ENCODE measurements at places on chromosomes 16 and 17.

DNA sequence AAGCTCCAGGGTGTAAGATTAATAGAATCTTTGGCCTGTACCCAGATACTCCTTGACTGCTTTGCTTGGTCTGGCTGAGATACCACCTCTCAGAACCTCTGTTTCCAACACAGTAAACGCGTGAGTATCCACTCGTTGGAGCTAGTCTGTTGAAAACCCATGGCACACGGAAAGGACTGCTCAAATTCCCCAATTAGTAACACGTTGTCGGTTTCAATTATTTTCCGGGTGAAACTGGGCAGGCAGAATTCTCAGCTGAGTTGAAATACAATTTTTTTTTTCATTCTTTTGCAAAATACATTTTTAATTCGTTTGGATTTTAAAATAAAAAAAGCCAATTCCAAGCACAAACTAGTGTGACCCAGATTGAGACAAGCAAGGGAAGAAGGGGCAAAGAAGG, 120.5 kb downstream of the MAF start:
- no peak for DNase-seq

DNA sequence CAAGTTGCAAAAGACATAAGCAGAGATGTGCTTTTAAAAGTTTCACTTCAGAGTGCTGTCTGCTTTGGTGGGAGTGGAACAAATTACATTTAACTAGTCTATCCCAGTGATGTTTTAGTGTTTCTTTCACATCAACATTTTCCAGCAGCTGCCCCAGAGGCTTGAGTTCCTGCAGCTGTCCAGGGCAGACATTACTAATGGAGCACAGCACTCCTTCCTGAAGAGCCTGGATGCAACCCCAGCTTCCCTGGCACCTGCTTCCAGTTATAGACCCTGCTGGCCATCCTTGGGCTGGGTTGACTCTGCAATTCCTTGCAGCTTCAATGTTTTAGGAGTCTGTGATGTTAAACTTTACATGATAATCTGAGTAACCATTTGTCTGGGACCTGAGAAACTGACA, 61.4 kb upstream of the PIRT start:
- no peak for DNase-seq

GRCh38 chr17:34820248-34820801, 140.9 kb downstream of the CCT6B start:
- DNase-seq = no peak

DNA sequence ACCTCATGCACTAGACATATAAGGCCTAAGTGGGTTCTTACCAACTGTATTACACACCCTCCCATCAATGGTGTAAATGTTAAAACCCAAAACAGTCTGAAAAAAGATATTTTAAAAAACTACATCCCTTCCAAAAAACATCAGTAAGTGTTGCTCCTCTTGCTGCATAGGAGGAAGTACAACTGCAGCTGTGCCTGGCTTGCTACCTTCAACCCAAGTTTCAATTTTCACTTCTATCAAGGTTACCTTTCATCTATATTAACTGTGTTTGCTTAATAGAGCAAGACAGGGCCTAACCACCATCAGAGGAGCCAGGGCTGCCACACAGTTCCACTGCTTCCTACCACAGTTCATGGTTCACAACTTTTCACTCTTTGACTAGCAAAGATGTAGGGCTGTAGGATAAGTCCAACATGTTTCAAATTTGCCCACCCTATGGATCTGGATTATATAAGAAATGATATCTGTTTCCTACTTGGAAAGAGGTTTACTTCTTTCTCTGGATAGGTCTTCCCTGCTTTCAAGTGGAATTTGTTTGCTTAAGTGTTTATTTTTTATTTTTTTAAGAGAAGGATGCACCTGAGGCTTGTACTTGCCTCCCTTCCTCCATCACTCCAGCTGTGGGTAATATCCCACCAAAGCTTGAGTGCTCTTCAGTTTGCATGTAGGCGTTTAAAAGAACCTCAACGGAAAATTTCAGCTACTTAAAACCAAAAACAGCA, 56.7 kb downstream of the GRB7 start:
- no peak for DNase-seq

- DNase-seq = no peak
Observed at GRCh38 chr17:63293323-63294075, 152.6 kb downstream of the CYB561 start.

- DNase-seq = no peak
Observed at GRCh38 chr16:70611785-70612303, 34.5 kb upstream of the IL34 start.

DNA sequence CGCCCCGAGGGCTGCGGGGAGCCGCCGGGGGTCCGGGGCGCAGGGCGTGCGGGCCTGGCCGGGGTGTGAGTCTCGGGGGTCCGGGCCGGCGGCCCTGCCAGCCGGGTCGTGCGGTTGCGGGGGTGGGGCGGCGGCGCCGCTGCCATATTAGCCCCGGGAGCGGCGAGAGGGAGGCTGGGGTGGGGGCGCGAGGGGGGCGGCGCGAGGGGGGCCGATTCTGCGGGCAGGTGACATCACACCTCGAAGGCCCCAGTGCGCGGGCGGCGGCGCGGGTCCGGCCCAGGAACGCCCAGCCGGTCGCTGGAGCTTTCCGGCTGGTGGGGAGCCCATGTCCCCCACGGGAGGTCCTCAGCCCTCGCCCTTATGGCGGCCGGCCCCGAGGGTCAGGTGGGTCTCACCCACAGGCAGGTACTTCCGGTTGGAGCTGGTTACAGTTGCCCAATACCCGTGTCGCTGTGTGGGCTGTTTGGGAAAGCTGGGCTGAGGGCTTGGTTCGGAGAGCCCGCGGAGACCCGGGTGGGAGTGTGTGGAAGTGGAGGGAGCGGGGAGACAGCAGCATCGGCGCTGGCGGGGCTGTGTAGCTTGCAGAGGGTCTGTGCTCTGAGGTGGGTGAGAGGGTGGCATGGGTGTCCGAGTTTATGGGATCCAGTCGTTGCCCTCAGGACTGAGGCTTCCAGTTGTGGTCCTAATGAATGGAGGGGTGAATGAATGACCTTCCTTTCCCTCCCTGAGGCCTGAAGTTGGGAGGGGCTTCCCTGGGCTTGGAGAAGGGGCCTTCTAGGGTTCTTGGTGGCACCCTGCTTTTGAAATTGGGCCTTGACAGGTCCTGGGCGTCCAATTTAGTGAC, 804 bp downstream of the ATP6V0C start:
- DNase-seq = peak; percentile 30

- no peak for DNase-seq
Observed at GRCh38 chr16:11099672-11100205, 155.4 kb downstream of the CLEC16A start.

DNA sequence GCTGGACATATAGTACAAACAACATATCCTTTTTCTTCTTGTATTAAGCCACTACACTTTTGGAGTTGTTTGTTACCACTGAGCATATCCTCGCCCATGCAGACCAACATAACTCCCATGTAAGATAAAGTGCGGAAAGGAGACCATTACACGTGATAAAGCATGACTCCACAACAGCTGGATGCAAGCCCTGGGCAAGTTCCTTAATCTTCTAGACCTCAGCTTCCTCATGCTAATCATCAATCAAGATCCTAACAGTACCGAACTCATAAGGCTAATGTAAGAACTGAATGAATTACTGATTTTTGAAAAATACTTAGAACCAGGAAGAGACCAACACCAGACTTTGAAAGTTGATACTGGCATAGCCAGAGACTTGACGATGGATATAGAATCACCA, 47.0 kb upstream of the GSG1L start:
- no peak for DNase-seq

GRCh38 chr17:77140878-77141767, at the start of gene SEC14L1:
SEC14L1 (plus strand) TSS chr17:77140969; CDS start chr17:77143597, 2,628 bp downstream.
- no peak for DNase-seq

DNA sequence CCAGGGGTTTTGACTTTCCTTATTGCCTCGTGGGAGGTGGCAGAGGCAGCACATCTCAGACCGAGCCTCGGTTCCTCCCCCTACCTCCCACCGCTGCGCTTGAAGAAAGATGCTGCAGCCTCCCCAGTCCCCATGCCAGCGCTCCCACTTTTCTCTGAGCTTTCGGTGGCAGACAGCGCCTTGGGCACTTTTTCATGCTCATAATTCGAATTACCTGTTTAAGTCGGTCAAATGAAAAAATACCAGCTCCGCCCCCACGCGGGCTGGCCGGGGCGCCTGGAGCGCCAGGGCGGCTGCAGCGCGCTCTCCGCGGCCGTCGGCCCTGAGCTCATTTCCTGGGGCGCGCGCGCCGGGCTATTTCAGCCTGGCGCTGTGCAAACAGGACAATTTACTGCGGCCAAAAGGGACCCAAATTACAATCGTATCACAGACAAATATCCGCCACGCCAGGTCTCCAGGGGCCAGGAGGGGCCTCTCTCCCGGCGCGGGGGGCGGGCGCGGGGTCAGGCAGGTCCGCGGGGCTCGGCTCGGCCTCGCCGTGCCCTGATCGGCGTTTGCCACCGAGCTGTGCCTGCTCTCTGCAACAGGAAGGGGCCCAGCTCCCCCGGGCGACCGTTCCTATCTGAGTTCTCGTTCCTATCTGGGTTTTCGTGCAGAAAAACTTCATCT, 45.0 kb downstream of the SOST start:
- DNase-seq = no peak

DNA sequence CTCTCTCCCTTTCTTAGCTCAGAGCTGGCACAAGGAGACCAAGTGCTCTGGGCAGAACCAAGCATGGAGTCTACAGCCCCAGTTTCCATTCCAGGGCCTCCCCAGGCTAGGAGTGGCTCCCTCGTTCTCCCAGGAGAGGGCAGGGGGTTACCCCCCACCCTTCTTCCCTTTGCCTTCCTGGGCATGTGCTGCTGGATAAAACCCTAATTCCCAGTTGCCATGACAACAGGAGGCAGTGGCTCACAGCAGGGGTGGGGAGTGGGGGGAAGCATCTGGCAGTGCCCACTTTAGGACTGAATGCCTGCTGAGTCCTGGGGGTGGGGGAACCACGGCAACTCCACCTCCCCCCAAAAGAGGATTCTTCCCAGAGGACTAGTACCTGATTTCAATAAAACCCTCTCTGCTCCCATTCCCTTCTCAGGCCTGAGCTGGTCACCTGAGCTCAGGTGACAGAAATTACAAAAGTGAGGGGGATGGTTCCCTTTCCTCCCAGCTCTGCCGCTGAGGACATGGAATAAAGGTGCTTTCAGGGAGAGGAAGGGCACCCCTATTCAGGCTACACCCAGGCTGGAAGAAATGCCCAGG, 1.8 kb downstream of the MPP2 start:
- no peak for DNase-seq

DNA sequence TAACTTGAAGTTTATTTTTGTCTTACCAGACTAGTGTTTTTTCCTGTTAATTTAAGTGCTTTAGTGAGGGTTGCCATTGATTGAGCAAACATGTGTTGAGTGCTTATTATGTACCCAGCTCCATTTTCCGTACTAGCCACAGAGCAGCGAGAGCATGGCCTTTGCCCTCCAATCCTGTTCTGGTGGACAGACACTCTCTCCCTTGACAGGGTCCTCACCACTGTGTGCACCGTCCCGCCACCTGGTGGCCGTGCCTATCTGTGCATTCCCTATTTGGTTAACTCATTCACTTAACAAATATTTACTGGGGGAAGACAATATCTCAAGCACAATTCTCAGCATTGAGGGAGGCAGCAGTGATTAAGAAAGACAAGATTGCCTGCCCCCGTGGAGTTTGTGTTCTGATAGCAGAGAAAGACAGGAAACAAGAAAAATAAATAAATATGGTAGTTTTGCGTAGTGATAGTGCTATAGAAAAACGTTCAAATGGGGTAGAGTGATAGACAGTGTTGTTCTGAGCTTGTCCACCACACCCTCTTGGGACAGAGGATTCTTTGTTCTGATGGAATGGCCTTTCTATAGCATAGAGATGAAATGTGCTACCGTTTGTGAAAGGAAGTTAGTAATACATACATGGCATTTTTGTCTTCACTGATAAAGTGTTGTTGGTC, 13.0 kb downstream of the CDH13 start:
- peak; percentile 31 for DNase-seq

DNA sequence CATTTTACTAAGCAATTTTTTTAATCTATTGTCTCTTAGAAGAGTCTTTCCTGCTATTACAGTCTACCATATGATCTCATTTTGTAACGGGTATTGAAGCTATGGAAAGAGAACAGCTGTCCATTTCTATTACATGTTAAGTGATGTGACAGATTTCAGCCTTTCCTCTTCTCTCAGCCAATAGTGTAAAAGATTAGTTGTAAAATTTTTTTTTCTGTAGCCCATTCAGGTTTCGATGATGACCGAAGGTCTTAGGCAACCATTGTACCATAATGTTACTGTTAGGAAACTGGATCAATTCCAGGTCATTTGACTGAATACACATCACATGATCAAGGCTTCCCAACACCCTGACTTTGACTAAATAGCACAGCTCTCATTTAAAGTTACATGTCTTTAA, 147.6 kb upstream of the HLF start:
- DNase-seq = no peak

DNA sequence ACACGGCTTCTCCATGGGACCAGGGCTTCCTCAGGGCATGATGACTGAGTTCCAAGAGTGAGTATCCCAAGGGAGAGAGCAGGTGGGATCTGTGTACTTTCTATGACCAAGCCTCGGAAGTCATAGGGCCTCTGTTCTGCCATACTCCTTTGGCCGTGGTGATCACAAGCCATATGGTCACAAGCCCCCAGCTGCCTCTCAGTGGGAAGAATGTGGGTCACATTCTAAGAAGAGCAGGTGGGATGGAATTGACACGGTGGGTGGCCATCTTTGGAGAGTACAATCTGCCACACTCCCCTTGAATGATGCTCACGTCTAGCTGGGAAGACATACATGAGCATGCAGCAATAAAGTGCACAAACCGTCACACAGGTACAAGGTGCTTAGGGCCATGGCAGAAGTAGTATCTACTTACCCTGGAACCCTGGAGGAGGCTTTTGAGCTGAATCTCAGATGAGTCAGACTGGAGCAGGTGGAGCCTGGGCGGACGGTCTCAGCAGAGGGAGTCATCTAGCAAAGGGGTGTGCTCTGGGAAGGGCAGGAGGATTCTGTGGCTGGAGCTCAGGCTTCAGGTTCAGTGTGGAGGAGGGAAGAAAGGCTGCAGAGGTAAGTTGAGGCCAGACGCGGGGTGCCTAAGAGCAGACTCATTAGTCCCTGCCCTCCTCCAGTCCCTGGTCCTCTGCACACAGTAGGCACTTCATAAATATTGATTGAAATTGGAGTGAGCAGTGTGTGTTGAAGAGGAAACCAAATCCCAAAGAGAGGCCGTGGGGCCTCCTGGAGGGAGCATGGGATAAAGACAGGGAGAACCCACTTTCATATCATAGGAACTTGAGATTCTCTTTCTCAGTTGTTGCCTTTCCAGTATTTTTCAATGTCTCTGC, 26.6 kb downstream of the GOSR2 start:
- DNase-seq = no peak

- DNase-seq = no peak
Observed at GRCh38 chr16:84085271-84085667, 31.5 kb downstream of the MBTPS1 start.

- no peak for DNase-seq
Observed at GRCh38 chr16:86956437-86956836, 360.8 kb downstream of the C16orf95 start.
